ENCODE measurements at places on chromosomes 4 and X.
A peak's percentile ranks its signal among the peaks of the same experiment; 100 is the strongest.

DNA sequence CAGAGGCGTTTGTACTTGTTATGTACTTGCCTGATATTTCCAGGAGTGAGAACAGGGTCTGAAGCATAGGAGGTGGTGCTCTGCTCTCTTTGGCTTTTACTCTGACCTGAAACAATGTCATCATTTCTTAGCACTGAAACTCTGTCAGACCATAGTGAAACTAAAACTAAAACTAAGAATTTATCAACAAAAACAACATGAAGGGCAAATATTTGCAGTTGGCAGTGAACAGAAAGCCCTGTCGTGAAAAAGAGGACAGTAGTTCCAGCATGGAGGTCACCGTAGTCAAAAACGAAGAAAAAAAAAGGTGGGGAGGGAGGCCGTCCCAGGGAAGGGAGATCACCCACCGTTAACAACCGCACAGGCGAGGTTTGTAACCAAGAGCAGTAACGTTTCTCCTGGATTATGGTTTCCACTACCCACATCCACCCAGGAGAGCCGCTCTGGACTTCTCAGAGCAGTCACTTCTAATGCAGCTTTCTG lies 97.5 kb downstream of the ANK2 start:
- no peak for DNase-seq

- no peak for DNase-seq
These were observed 249.9 kb downstream of the PRDM5 start for GRCh38 chr4:120672558-120673147.

GRCh38 chrX:103733017-103733416 lies 22.3 kb downstream of the TMEM31 start:
- no peak for DNase-seq

DNA sequence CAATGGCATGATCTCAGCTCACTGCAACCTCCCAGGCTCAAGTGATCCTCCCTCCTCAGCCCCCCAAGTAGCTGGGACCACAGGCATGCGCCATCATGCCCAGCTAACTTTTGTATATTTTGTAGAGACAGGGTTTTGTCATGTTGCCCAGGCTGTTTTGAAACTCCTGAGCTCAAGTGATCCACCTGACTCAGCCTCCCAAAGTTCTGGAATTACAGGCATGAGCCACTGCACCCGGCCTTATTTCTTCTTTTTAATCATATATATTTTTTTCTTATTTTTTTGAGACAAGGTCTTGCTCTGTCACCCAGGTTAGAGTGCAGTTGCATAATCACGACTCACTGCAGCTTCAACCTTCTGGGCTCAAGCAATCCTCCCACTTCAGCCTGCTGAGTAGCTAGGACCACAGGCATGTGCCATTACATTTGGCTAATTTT lies 184.0 kb downstream of the TSPAN5 start:
- no peak for DNase-seq

GRCh38 chr4:98260047-98260578 lies 1.1 kb upstream of the RAP1GDS1 start:
- no peak for DNase-seq

- no peak for DNase-seq
These were observed 6.6 kb upstream of the CPLX1 start for GRCh38 chr4:832536-832935.

DNA sequence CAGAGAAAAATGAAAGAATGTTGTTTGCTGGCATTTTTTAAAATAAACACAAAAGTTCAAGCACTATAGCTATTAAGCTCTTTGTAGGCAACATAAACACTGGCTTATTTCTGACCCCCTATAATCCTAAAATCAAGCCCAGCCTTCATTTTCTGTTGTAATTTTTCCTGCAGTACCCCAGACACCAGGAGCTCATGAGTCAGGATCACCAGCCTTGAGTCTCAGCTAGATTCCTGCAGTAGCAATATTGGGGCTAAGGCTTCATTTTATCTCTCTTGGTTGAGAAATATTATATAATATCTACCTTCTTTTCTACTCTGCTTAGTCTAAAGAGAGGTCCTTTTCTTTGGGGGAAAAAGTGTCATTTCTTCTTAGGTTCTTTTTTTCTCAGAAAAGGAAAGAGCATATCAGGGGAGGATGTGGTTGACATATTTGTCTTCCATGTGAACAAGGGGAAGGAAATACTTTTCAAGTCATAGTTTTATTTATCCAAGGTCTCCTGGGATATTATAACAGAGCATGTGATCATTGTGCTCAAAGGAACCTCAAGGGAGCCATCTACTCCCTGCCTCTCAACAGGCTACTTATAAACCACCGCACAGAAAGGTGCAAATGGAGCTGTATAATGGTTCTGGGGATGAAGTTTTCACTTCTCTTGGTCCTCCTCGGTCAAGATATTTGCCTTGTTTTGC lies 678.3 kb upstream of the NR3C2 start:
- DNase-seq = no peak

DNA sequence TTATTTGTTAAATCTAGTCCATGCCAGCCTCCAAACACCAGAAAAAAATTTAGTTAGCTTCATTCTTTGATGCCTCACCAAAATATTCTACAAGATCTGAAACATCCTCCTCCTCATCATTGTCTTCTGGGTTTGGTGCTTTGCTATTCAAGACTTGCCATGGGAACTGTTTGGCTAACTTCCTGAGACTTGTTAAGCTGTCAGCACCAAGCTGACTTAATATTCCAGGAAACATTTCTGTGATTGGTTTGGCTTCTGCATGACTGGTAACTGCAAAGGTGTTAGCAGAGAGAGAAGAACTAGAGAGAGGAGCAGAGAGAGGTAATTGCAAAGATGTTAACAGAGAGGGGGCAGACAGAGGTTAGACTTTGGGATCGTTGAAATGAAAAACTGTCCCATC lies 101.3 kb downstream of the PALLD start:
- DNase-seq = no peak

- no peak for DNase-seq
These were observed 80.1 kb downstream of the ATG4A start for GRCh38 chrX:108171671-108172070.

DNA sequence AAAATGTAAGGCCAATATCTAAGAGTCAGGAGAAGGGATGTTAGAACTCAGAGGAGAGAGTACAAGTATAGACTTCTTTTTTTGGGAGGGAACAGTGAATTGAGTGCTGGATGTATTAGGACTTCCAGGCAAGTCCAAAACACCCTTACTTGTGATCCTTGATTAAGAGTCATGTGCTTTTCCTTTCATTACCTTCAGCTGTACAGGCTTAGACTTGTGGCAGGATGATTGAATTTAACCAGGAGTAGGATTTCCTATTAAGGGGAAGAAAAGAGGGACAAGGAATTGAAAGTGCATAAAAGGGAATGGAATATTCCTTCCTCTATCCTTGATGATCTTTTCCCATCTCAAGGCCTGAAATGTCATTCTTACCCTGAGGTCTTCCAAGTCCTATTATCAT lies 606.7 kb downstream of the STIM2 start:
- DNase-seq = no peak

DNA sequence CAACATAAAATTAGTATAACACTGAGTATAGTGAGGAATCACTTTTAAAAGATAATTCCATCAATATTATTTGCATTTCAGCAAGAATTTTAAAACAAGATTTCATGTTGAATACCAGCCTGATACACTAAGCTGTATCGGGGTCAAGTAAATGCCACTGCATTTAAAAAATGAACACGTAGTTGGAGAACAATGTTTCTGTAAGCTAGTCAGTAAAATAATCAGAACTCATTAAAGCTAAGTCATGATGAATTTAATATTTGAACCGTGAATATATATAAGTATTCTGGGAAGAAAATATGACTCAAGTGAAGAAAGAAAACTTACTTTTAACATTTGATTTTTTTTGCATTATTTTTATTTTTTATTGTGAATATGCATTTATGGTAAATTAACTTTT lies 611.0 kb upstream of the PABPC4L start:
- no peak for DNase-seq

GRCh38 chr4:139017861-139018260 lies 2.3 kb downstream of the NOCT start:
- DNase-seq = no peak

- DNase-seq = no peak
These were observed 4.2 kb upstream of the ABCG2 start for GRCh38 chr4:88162626-88163025.

- no peak for DNase-seq
These were observed 142.7 kb downstream of the NPNT start for GRCh38 chr4:106038012-106038411.

GRCh38 chrX:103918571-103919269 lies 43.7 kb upstream of the TMSB15B start:
- DNase-seq = peak; percentile 27

GRCh38 chr4:107575243-107575642 lies 144.8 kb downstream of the PAPSS1 start:
- DNase-seq = no peak

- DNase-seq = no peak
These were observed 105.4 kb upstream of the SLC7A11 start for GRCh38 chr4:138347561-138347960.

DNA sequence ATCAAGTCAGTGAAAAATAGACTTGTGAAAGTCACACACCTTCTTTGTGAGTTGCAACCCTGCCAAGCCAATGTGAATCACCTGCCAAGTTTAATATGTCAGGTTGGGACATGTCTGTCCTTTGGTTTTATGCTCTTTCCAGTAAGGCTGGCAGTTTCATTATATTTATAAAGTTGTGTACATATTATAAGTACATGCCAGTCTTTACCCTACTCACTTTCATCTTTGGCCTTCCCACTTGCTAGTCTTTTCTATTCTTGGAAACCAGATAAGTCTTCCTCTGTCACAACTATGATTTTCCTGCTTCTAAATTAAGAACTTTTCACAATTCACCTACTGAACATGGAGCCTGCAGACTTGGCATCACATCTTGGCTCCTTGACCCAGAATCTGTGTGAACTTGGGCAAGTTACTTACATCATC lies 680.7 kb upstream of the BOD1L1 start:
- no peak for DNase-seq

- DNase-seq = no peak
These were observed 14.8 kb upstream of the ART3 start for GRCh38 chr4:76059750-76060149.

DNA sequence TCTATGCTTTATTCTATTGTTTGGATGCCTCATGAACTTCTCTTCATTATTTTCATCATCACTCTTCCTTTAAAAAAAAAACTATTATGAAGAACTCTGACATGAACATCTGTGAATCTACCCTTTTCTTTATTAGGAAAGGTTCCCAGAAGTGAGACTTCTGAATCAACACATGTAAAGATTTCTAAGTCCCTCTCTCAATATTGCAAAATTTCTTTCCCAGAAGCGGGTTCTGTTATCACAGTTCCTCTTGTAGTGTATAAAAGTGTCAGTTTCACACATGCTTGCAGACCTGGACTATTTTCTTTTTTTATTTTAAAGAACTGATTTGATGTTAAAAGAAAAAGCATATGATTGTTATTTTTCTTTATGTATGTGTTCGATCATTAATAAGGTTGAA lies 330.8 kb upstream of the KLF3 start:
- no peak for DNase-seq

GRCh38 chr4:176584031-176584606 lies 208.6 kb downstream of the VEGFC start:
- no peak for DNase-seq
